Stimulated activated CD8-positive, alpha-beta memory T cell treated with anti-CD3 and anti-CD28 coated beads, Interleukin-2, amount 100 ng/mL, for 48 hours (primary cell): ENCODE measurements at places on chromosomes 2 and 18.

DNA sequence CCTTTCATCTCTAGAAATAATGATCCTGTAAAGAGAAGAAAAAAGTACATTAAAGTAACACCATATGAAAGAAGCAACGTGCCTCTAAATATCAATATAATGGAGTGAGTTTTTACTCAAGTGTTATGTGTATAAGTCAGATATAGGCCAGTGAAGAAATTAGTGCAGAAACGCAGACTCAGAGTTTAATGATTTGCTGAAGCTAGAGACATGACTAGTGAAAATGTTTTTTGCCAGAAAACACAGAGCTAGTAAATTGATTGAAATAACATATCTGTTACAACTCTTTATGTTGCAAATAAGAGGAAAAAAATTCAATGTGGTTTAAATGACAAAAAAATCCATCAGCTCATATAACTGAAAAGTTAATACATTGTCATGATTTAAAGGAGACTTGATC, 217.2 kb upstream of the NXPH2 start:
- DNase-seq = no peak

DNA sequence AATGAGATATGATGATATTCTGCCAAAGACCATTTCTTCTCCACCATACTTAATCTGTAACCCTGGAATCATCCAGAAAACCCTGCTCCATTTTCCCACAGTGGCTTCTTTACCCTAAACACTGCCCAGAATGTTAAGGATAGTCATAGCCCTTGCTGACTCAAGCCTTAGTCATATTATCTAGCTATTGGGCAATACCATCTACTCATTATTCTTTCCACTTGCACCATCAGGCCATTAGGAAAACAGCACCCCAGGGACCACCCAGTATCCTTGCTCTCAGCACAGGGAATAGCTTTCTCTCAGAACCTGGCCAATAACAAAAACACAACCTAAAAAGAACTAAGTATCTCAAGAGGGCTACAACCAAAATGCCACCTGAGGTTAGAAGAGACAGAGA, 445.7 kb upstream of the SLC14A2 start:
- DNase-seq = no peak

- DNase-seq = no peak
Measured at GRCh38 chr2:197869501-197870111, 65.2 kb downstream of the PLCL1 start.

GRCh38 chr2:218805627-218806026, 23.7 kb downstream of the CYP27A1 start:
- DNase-seq = no peak

DNA sequence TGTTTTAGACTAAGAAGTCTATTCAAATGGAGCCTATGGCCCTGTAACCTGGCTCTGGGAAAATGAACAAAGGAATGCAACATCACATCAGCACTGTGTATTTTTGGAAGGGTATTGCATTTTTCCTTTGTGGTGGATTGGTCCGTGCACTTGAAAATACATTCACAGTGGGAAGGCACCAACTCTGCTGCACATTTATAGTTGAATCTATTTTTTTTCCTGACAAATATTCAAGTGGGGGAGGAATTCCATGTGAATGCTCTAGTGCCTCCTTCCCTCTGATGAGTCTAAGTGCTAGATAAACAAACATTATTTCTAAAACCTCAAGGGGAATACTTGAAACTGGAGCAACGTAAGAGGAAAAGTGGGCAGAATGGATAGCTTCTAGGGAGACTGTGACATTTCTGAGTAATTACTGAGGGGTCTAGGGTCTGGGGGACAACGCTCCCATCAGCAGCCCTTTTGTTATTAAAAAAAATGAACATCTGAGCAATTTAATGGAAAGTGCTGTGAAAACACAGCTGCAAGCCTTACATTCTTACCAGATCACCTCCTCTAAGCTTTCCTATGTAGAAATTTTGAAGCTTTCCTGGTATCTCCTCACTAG, 208.2 kb downstream of the SLC8A1 start:
- no peak for DNase-seq

- no peak for DNase-seq
Measured at GRCh38 chr2:108446703-108447102, 2.3 kb upstream of the GCC2 start.

- peak; percentile 97 for DNase-seq
Measured at GRCh38 chr18:74147779-74148542, at the start of the genes FBXO15 and TIMM21. Gene FBXO15, minus strand, starts transcription at chr18:74147834. Its CDS starts 49 bp downstream, at chr18:74147785. Gene TIMM21, plus strand, starts transcription at chr18:74148523. Its CDS starts 286 bp downstream, at chr18:74148809.

- DNase-seq = no peak
Measured at GRCh38 chr2:24538720-24539119, 47.7 kb downstream of the NCOA1 start.

GRCh38 chr2:17918789-17919188, 40.3 kb downstream of the KCNS3 start:
- DNase-seq = no peak

GRCh38 chr2:152552888-152553287, 164.4 kb downstream of the PRPF40A start:
- DNase-seq = no peak

- no peak for DNase-seq
Measured at GRCh38 chr2:135980434-135981079, 4.9 kb downstream of the DARS1 start.

DNA sequence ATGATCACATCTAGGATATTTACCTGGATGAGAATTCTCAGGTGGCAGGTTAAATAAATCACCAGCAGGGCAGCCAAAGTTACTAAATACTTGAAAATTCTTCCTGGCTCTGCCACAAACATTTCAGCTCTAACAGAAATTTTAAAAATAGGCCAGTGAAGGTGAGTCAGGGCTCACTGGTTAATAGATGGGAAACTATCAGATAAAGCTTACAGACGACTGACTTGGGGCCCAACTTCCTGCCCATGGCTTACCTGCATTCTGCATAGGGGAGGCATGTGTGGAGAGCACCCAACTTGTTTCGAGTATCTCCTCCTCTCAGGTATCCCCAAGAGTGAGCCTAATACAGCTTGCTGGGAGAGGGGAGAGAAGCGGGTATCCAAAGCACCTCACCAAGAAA, 57.8 kb downstream of the SPRED2 start:
- no peak for DNase-seq

DNA sequence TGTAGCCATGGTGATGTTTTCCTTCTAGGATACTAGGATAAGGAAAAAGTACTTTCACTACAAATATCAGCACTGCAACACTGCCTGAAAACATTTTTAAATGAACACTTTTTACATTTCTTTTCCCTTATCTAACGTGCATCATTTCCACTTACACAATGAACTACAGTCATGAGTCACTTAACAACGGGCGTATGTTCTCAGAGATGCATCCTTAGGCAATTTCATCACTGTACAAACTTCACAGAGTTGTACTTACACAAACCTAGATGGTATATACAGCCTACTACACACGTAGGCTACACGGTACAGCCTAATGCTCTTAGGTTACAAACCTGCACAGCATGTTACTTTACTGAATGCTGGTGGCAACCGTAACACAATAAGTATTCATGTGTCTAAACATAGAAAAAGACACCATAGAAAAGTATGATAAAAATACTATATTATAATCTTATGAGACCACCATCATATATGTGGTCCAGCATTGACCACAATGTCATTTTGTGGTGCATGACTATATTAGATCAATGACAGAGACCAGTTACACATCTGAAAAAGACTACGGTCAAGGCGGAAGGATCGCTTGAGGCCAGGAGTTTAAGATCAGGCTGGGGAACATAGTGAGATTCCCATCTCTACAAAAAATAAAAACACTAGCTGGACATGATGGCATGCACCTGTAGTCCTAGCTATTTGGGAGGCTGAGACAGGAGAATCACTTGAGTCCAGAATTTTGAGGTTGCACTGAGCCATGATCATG, 39.8 kb downstream of the WDR33 start:
- DNase-seq = no peak

DNA sequence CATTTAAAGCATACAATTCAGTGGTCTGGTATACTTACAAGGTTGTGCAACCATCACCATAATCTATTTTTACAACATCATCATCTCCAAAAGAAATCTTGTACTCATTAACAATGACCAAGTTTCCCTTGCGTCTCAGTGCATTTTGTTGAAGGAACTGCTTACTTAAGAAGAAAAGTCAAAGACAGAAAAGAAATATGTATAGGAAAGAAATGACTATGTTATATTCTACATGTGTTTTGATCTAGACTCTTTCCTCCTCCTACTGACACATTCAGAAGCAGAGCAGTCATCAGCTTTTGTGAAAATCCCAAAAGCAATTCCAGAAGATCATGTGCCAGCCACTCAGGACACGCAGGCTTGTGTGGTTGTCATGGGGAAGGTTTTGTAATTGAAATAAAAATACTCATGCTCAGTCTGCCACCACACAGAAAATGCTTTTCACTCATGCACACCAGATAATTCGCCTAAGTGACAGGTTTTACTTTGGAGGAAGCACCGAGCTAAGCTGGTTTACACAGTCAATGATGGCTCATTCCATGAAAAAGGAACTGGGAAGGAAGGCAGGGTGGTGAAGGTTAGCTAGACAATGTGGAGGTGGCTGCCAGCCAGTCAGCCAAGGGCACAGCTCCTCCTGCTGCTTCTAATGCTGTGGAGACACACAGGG, 158.5 kb upstream of the REV1 start:
- no peak for DNase-seq

DNA sequence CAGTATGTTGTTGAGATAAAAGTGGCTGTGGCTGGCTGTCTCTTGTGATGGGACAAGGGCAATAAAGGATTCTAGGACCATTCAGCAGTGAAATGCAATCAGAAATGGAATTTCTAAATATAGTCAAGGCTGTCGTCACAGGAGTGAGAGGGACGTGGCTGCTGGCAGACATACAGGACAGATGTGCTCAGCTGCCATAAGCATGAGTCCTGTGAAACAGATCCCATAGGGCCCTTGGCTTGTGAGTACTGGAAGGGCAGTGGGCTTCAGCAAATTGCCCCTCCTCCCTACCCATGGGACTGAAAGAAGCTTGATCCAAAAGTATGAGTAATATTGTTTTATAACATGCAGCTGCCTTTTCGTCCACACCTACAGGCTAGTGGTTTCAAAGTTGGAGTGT, 4.2 kb upstream of the CNNM3 start:
- DNase-seq = no peak

DNA sequence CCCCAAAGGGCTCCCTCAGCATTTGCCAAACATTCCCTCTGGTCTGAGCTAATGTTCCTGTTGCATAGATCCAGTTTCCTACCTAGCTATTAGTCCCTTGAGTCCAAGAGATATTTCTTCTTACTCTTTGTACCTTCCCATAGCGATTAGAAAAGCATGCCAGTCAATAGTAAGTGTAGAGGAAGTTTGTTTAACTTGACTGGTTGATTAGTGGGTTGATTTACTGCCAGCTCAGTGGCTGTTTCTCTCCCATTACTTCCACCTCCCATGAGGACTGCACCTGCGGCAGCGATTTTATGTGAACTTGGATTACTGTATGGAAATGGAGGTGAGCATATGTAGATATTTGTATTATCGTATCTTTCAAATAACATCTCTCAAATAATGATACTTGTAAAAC, 1748.4 kb upstream of the CELF4 start:
- DNase-seq = no peak

- DNase-seq = peak; percentile 36
Measured at GRCh38 chr18:58671632-58672564, 633 bp downstream of the MALT1 start.

- no peak for DNase-seq
Measured at GRCh38 chr18:35479911-35480586, 17.7 kb downstream of the INO80C start.

DNA sequence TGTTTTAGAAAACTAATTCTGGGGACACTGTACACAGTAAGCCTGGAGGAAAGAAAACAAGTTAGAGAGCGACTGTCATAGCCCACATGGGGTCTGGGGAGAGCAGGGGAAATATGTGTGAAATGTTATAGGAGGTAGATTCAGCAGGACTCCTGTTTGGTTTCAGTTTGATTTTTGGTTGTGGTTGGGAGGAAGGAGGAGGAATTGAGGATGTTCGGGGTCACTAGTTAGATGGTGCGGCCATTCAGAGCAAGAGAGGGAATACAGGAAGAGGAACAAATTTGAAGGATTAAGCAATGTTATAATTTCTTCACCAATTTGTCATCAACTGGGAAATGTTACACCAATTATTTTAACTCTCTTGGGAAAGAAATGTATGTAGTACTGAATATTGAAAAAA, 25.1 kb downstream of the TTC39C start:
- DNase-seq = no peak

GRCh38 chr2:218631837-218632236, 24.1 kb downstream of the PLCD4 start:
- no peak for DNase-seq

DNA sequence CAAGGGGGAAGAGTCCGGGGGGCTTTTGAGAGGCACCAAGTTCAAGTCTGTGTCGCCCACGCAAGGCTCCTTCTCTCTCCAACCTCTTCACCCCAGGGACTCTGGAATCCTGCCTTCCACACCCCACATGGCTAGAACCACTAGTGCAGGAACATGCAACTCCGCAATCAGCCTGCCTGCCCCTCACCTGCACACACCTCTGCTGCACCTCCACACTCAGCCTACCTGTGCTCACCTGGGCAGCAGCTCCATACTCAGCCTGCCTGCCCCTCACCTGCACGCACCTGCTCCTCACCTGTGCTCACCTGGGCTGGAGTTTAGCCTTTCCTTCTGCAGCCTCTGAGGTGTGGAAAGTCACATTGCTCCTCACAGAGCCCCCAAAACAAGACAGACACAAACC, 277.4 kb downstream of the NDUFA10 start:
- no peak for DNase-seq

- DNase-seq = no peak
Measured at GRCh38 chr18:70289351-70290312, 787 bp downstream of the SOCS6 start.

DNA sequence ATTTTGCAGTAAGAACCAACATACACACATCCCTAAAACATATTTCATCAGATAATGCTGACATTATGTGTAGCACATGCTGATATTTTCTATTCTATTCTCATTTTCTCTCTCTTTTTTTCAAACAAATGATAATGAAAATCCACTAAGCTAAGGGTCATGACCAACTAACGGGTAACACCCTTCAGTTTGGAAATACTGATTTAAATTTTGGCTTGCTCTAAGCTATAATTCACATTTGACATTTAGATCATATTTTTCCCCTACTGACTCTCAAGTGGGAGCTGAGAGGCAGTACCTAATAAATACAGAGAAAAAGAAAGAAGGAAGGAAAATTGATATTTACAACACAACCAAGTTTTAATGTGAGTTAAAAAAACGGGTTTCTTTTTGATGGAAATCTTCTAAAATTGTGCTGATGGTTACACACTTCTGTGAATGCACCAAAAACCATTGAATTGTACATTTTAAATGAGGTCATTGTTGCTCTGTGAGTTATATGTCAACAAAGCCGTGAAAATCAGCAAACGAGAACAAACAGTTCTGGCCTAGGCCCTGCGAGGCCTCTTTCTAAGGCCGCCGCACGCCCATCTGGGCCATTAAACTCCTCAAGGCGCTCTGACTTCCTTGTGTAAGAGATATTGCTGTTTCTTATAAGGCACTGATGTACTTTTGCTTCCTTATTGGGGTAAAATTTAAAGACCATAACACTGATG, 124.2 kb downstream of the GALR1 start:
- DNase-seq = no peak
